ENCODE measurements at places on chromosomes 7 and 10. TPM values are rescaled to one million over a fixed set of nuclear protein-coding genes. Genes with fewer than 3 reads are reported as not detected.
A peak's percentile ranks its signal among the peaks of the same experiment; 100 is the strongest.

The TMEM120A gene
- total RNA-seq, result 197 TPM

GRCh38 chr7:36748017-36748487, 23.8 kb upstream of the AOAH start:
- no peak for DNase-seq

The GDF2 gene
- total RNA-seq, result not detected

The DOCK1 gene
- total RNA-seq, result 81.5 TPM

GRCh38 chr7:69799048-69799697, 200.9 kb downstream of the AUTS2 start:
- DNase-seq, result no peak

GRCh38 chr7:129680400-129680799, 68.9 kb downstream of the NRF1 start:
- DNase-seq, result no peak

The STEAP2 gene
- under 0.01 TPM for total RNA-seq

DNA sequence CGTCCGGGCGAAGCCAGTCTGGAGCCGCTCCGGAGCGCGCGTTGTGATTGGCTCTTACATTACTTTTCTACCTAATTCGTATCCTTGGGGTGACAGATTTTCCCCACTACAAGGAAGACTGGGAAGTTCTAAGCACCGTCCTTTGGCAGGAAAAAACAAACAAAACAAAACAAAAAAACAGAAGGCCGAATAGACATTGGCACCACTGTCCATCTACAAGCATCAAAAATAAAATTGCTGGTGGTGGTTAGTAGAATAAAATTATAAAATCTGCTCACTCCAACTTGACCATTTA, 651 bp upstream of the SKAP2 start:
- no peak for DNase-seq

The GHRHR gene
- total RNA-seq, result not detected

DNA sequence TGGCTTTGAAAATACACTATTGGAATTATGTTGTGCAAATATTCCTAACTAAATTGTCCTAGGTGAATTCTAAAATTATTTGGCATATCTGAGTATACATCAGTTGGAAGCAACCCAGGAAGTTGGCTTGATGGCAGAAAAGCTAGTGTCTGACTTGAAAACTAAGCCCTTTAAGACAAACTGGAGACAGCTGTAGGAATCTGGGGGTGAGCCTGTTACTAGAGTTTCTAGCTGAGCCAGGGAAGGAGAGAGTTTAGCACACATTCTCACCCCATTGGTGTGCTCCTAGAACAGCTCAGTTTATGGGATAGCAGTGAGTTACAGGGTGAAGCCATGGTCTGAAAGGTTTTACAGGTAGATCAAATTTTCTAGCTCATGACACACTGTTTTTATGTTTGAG, 210.2 kb upstream of the SLC26A5 start:
- DNase-seq, result no peak

The STOX1 gene
- 0.22 TPM for total RNA-seq

The NPSR1 gene
- total RNA-seq, result not detected

The TMEM270 gene
- not detected for total RNA-seq

DNA sequence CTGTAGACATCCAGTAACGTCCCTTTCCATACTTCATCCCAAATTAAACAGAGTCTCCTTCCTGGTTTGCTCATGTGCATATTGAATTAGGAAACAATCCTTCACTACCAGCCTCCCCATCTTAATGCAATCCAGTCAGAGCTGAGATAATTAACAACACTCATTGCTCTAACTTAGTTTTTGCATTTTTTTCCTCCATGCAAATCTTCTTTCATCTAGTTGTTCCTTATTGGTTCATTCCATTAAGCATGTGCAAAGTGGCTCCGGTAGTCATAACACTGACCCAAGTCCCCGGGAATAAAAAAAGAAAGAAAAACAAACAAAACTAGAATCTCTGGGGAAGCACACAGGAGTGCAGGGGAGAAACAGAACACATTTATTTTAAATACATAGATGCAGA, 1176.1 kb downstream of the GATA3 start:
- DNase-seq, result no peak

- peak; percentile 67 for DNase-seq
Measured at GRCh38 chr10:48798481-48799254, 114.0 kb downstream of the WDFY4 start.

The LLCFC1 gene
- total RNA-seq, result not detected

- DNase-seq, result no peak
Measured at GRCh38 chr10:123703195-123703790, 37.1 kb downstream of the GPR26 start.

DNA sequence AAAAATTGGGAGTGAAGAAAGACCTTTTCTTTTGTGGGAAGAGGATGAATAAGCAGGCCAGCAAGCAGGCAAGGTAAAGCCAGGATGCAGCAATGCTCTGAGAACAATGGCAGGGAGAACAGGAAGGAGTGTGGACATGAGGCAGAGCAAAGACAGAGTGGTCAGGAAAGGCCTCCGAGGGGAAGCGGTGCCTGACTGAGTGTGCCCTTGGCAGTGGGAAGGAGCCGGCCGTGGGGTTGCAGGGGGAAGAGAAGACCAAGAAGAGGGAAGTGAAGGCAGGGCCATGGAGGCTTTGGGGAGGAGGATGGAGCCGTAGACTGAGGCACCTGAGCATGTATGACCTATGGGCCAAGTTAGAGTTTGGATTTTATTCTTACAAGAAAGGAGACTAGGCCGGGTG, 21.9 kb upstream of the ZNF212 start:
- peak; percentile 80 for DNase-seq

- peak; percentile 80 for DNase-seq
Measured at GRCh38 chr10:49606981-49607535, 3.1 kb upstream of the SLC18A3 start.

DNA sequence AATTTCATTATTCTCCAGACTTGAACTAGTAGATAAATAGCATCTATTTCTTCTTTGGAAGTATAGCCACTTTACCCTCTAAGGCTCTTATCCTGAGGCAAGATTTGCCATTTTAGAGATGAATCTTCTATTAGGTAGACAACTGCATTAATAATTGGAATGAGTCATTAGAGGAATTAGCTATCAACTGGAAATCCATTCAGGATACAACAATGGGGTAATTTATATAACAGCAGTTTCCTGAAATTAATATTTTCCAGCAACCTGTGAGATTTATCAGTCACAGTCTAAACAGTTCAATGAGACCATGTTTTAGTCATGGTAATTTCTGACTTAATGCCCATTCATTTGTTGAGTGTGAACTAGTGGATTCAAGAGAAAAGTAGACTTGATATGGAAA, 928.6 kb upstream of the MBL2 start:
- DNase-seq, result no peak

DNA sequence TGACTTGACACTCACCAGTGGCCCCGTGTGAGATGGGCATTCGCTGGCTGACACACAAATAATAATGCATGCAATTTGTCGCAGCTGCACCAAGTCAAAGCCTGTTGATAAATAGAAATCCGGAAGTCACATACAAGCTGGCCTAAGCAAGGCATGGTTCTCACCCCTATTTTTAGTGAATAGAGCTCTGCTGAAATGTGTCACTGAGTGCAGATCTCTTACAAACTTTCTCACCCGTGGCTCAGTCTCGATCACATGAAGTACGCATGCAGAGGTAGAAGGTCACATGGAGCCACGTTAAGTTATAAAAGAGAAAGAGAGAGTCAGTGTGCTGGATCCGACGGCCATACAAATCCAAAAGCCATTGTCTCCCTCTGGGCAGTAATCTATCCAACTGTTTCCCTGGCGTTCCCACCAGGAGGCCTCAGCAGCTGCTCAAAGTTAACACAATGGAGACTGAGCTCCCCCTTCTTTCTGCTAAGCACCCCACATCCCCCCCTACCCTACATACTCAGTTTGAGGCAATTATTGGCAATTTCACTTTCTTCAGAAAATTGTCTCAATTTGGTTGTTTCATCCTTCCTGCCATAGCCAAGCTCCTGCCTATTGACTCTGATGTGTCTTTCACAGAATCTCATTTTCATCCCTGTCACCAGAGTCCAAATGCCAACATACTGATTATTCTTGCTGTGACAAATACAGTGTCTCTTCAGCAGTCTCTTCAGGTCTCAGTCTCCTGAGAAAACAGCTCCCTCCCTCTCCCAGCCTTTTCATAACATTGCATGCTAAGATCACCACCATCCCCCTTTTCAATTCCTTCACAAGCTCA, 473.3 kb upstream of the NRP1 start:
- no peak for DNase-seq

The PRSS37 gene
- total RNA-seq, result not detected

Data from lung microvascular endothelial cell (primary cell).